ENCODE measurements at places on chromosomes 11 and 22.

DNA sequence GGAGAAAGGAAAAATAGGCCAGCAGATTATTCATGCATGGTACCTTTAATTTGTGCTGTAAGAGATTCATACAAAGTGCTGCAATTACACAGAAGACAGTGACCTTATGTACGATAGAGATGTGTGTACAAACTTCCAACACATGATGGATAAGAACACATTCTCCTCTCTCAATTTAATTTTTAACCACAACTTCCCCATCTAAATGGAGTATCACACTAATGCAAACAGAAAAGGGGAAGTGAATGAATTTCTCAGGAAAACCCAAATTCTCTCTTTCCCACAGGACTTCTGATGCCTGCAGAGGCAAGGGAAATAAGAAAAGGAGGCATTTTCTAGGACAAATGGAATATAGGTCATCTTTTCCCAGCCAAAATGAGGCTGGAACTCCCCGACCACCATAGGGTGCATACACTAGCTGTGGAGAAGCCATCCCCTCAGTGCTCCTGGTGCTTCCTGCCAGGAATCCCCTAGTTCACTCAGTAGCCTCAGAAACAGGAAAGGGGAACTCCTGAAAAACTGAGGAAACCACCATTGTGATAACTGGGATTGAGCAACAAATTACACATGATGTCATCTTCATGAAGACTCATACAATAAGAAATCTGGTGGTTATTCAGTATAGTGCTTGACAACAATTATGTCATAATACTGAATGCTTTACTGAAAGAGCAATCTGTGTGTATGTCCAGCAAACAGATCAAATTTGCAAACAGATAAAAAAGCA, 22.4 kb downstream of the MMP10 start:
- no peak for DNase-seq

- DNase-seq = no peak
Observed at GRCh38 chr11:67667490-67668191, 6.8 kb downstream of the ALDH3B2 start.

GRCh38 chr11:134052395-134052987, 16.4 kb upstream of the JAM3 start:
- no peak for DNase-seq

GRCh38 chr11:113199866-113200265, 114.5 kb upstream of the TTC12 start:
- DNase-seq = no peak

DNA sequence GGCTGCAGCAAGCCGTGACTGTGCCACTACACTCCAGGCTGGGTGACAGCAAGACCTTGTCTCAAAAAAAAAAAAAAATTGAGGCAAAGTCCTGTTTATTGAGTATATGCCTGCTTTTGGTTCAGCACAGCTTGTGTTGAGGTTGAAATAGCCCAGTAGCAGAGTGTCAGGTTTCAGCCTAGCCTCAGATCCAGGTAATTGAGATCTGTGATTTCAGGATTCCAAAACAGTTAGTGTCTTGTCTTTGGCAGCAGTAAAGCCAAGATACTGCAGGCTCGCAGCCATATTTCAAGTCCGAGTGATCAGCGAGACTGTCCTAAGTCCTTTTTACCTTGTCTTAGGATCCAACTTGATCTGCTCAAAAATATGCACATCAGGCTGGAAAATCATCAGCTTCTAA, 27.0 kb downstream of the CUL5 start:
- no peak for DNase-seq

- no peak for DNase-seq
Observed at GRCh38 chr22:47126344-47126811, 363.9 kb downstream of the TBC1D22A start.

DNA sequence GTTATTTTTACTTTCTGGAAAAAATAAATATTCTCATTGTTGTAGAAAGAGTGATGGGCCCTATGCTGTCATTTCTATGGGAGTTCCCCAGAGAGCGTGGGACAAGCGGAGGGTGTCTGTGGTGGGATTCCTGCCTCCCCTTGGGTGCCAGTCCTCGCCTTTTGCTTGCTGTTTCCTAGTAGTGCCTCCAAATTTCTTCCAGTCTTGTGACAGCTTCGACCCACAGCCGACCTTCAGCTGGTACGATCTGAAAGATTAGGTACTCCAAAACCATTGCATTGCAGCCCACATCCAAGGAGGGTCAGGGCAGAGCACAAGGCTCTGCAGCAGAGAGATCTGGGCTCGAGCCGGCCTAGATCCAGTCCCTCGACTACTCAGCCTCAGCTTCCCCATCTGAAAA, 58.9 kb upstream of the EMID1 start:
- no peak for DNase-seq

- no peak for DNase-seq
Observed at GRCh38 chr11:2826679-2827056, 58.9 kb downstream of the CDKN1C start.

DNA sequence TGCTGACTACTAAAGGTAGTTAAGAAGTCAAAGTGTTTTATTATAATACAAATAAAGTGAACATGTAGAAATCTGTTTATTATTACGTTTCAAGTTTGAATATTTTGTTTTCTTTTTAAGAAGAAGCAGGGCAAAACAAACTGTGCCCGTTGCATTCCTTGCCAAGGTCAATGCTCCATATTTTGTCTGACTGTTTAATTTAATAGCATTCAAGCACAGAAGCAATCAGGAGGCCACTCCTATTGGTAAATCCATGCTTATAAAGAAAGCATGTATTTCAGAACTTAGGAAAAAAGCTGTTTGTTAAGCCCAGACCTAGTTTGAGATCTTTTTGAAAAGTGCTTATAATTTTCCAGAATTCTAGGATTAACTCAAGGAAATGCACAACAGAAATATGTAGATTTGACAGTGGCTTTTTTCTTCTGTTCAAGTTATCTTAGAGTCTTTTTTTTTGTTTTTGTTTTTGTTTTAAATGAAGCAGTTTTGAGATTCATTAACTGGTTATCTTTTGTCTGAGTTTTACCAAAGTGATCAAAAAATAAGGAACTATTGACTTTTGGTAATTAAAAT, 51.7 kb downstream of the ARHGAP42 start:
- DNase-seq = no peak

- no peak for DNase-seq
Observed at GRCh38 chr11:78399136-78399535, 18.5 kb downstream of the GAB2 start.

DNA sequence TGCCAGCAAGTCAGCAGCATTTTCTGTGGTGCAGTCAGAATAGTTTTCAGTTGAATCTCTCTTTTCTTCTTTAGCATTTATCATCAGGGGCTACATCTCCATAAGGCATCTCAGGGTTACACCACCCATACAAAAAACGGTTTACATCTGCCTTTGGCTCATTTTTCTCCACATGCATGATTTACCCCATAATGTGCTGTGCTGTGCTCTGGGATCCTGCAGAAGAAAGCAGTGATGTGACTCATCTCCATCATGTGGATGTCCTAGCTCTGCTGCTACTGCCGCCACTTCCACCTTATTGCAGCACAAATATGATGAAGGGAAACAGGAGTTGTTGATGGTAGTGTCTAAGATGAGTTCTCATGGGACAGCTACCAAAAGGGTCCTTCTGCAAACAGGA, 30.0 kb upstream of the CCDC179 start:
- no peak for DNase-seq
